ENCODE measurements at places on chromosomes 2 and 18. TPM values are rescaled to one million over a fixed set of nuclear protein-coding genes. Genes with fewer than 3 reads are reported as not detected.

GAD1 gene
- not detected for total RNA-seq

CTIF gene
- total RNA-seq: 29.0 TPM

CYP27A1 gene
- 10.5 TPM for total RNA-seq

SKOR2 gene
- not detected for total RNA-seq

LCT gene
- total RNA-seq: not detected

EFR3B gene
- 1.1 TPM for total RNA-seq

PTPRN gene
- 1.8 TPM for total RNA-seq

NYAP2 gene
- total RNA-seq: not detected

MFF gene
- 82.3 TPM for total RNA-seq

NAT8 gene
- not detected for total RNA-seq

ABHD1 gene
- 0.09 TPM for total RNA-seq

OSGEPL1 gene
- total RNA-seq: 14.3 TPM

IL18R1 gene
- 6.8 TPM for total RNA-seq

ALPG gene
- not detected for total RNA-seq

NDC80 gene
- 5.0 TPM for total RNA-seq

POLR1A gene
- 29.4 TPM for total RNA-seq

CRYBA2 gene
- total RNA-seq: not detected

APCDD1 gene
- 0.09 TPM for total RNA-seq

HRH4 gene
- total RNA-seq: under 0.01 TPM

MSGN1 gene
- not detected for total RNA-seq

TSPYL6 gene
- 0.25 TPM for total RNA-seq

SFXN5 gene
- total RNA-seq: 19.0 TPM

C2orf74 gene
- total RNA-seq: 19.0 TPM

EFHD1 gene
- 0.45 TPM for total RNA-seq

REG3A gene
- total RNA-seq: not detected

COL3A1 gene
- 14,045 TPM for total RNA-seq
